ENCODE measurements at places on chromosomes 16 and 17. TPM values are rescaled to one million over a fixed set of nuclear protein-coding genes. Genes with fewer than 3 reads are reported as not detected.

PDILT gene
- polyA plus RNA-seq = not detected

C1QTNF1 gene
- 4.8 TPM for polyA plus RNA-seq

ACE gene
- 8.8 TPM for polyA plus RNA-seq

ITGA3 gene
- 24.2 TPM for polyA plus RNA-seq

TSEN54 gene
- polyA plus RNA-seq = 24.1 TPM

CNTNAP1 gene
- polyA plus RNA-seq = 13.3 TPM

ZNF768 gene
- 28.6 TPM for polyA plus RNA-seq

ITGAD gene
- 1.3 TPM for polyA plus RNA-seq

SLC47A1 gene
- polyA plus RNA-seq = 2.0 TPM

PEMT gene
- polyA plus RNA-seq = 23.2 TPM

GAST gene
- polyA plus RNA-seq = not detected

MPV17L gene
- polyA plus RNA-seq = 1.8 TPM

KCTD19 gene
- polyA plus RNA-seq = 0.29 TPM

KRT28 gene
- polyA plus RNA-seq = not detected

All from muscle of back (tissue), 13 donors.